ENCODE measurements at places on chromosomes 3 and 15.

DNA sequence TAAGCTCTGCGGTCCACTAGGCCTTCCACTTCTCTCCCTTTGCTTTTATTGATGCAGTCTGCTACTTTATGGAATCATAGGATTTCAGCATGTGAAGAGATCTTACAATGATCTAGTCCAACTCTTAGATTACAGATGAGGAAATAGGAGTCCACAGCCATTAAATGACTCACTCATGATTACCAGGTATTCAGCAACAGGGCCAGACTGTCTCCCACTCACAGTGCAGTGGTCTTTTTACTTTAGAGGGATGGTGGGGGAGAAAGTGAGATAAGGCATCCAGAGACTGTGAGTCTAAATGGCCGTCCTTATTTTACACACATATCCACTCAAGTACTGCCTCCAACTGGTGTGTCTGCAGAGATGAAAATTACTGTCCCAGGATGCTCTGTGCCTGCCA is 88.5 kb upstream of the SKOR1 start:
- no peak for DNase-seq

DNA sequence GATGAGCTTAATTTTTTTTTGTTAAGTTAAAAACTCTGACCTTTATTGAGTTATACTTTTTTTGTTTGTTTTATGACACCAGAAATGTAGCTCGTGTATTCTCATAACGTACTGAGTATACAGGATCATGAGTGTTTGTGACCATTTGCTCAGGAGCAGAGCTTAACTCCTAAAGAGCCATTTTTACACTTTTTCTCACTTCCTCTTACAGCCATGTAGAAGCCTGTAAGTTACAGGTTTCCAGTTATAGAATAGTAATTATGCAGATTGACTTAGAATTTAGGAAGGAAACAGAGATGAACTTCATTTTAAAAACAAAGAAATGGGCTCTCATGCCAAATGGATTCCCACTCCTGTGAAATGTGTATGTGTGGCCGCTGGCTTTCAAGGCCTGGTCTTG is 151.7 kb downstream of the MCTP2 start:
- no peak for DNase-seq

DNA sequence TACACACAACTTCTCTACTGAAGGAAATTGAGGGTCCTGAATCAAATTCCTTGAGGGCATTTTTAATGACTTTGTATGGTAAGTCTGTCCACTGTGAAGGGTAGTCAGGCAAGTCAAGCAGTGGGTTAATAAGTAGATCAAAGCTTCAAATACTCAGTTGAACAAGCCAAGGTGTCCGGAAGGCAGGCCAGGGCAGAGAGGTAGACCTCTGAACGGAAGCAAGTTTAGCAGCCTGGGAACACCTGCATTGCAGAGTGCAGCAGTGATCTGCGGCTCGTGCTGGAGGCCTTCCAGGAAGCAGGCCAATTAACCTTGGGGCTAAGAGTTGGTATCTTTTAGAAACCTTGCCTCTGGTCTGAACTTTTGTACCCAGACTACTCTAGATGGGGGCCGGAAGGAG is 143.8 kb downstream of the LRTM1 start:
- DNase-seq, result no peak

- DNase-seq, result no peak
Measured at GRCh38 chr3:148079370-148079769, 618.3 kb upstream of the AGTR1 start.

- no peak for DNase-seq
Measured at GRCh38 chr3:70984776-70985482, 598.6 kb downstream of the FOXP1 start.

GRCh38 chr15:31489801-31490646 is 163.4 kb downstream of the KLF13 start:
- DNase-seq, result no peak

- DNase-seq, result no peak
Measured at GRCh38 chr15:92069308-92070250, 216.1 kb downstream of the SLCO3A1 start.

DNA sequence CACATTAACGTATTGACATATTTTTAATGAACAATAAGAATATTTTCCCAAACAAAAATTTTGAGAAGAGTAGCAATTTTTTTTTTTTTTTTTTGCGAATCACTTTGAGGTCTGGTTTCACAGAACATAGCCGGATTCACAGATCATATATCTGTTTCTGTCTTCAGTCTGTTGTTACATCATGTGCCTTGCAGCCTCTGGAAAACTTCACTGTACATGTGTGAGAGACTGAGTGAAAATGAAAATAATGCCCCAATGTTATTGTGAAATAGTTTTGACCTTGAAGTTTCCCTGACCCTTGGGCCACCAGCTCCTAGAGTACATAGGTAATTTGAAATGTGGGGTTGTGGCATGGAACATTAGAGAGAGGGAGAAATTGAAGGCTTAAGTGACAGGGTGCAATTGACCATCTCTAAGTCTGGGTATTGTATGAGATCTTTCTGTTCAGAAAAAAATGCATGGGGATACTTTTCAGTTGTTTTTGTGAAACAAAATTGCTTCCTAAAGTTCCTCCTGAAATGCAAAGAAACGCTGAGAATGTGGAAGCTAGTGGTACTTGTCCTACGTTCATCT is 14.0 kb downstream of the ITPR1 start:
- DNase-seq, result no peak

GRCh38 chr3:193884652-193885051 is 251.3 kb upstream of the HES1 start:
- DNase-seq, result no peak

- DNase-seq, result peak; percentile 51
Measured at GRCh38 chr3:49803465-49804140, 542 bp downstream of the INKA1 start.

DNA sequence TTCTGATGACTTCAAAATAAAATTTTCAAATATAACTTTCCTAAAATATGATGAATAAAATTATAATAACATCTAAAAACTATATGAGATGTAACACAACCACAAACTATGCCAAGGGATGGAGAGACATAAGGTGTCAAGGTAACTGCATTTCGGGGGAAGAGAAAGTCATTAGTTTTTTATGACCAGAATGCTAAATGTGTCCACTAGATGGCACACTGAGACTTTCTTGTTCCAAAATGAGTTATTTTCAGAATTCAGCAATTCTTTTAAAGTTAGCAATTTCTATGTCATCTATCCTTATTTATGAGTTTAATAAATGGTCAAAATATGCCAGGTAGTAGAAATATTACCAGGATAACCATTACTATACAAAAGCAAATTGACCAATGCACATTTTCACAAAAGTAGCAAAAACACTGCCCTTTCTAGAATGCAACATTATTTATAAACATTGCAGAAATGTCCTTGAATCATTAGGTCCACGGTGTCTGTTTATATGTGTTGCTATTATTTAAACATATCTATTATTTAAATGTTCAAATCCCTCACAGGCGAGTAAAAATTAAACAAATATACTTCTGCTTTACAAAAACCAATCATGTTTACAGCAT is 374.2 kb downstream of the PLCL2 start:
- DNase-seq, result peak; percentile 23

- no peak for DNase-seq
Measured at GRCh38 chr3:155495387-155495786, 201.9 kb upstream of the STRIT1 start.

- DNase-seq, result no peak
Measured at GRCh38 chr3:66485291-66485968, 15.4 kb downstream of the LRIG1 start.

- no peak for DNase-seq
Measured at GRCh38 chr3:5022966-5023776, 43.9 kb downstream of the BHLHE40 start.

All from endothelial cell (in vitro differentiated cells).